LHCN-M2 (cell line): ENCODE measurements at places on chromosomes 16 and 17.

- DNase-seq = no peak
Measured at GRCh38 chr17:68812876-68813584, 142.2 kb downstream of the ABCA8 start.

DNA sequence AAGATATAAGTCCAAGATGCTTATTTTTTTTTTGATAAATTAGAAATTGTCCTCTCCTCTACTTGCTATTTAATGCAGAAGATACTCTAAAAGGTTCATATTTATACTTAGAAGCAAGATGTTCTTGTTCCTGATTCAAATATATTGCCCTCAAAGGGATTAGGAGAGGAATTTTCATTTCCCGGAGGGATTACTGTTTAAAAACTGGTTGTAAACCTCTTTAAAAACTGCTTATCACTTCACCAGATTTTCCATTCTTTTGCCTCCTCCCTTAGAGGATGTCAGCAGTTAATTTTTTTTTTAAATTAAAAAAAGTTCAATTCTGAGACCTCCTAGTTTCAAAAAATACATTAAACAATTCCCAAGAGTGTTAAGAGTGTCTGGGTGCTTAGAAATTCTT is 2.8 kb downstream of the TENT4B start:
- peak; percentile 31 for DNase-seq

DNA sequence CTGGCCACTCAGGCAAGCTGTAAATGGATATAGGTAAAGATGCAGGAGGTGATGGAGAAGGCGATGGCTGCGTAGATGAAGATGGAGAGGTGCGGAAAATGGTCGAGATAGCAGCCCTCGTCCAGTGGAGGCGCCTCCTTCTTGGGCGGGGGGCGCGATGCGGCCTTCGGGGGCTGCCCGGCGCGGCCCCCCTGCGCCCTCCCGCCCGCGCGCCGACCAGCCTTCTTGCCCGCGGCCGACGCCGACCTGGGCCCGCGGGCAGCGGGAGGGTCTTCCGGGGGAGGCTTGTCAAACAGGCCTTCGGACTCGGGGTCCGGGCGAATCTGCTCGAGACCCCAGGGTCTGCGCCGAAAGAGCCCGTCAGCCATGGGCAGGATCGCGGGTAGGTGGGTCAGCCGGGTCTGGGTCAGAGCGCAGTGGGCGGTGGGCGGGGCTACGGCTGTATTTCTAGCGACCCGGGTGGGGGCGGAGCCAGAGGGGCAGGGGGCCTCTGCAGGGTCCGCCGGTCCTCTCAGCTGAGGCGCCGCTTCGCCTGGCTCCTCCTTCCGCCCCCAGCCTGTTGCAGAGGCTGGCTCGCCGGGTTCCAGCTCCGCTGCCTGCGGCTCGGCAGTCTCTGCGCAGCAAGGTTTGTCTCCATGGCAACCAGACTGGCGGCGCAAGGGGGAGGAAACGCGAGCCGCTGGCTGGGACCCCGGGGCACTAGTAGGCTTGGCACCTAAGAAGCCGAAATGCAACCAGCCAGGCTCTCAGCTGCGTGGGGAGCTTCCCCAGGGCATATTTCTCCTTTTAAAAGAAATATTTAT is 14.4 kb downstream of the MIS12 start:
- peak; percentile 67 for DNase-seq

GRCh38 chr16:55465077-55465896 is 13.7 kb upstream of the MMP2 start:
- peak; percentile 71 for DNase-seq

DNA sequence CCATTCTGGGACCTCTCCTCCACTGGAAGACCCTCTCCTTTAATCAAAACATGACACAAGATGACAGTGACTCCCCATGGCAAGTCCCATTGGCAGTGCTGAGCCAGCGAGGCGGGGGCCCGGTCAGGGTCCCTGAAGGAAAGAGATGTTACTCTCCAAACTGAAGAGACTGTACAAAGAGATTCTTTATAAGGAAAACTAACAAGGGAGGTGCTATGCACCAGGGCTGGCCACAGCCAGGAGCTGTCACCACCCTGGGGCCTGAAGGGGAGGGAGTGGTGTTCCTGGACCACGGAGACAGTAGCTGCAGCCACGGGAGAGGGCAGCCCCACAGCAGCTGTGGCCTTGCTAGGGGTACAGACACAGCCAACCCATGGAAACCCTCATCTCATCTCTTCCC is 123.1 kb downstream of the XYLT1 start:
- DNase-seq = no peak

DNA sequence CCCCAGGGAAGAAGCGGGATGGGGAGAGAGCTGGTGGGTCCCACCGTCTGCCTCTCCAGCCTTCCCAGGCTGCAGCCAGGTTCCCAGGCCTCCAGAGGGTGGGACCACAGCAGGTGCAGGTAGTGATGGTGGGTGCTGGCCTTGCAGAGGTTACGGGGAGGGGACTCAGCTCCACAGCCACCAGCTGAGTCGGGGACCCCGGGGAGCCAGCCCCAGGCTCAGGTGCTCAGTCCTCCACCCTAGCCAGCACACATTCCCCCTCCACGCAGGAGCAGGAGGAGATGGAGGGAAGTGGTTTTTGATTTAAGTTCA is 5.0 kb downstream of the TP53I13 start:
- no peak for DNase-seq

- DNase-seq = no peak
Measured at GRCh38 chr16:65515193-65515592, 393.3 kb upstream of the CDH11 start.

- peak; percentile 13 for DNase-seq
Measured at GRCh38 chr16:2149630-2150417, 1.4 kb downstream of the RAB26 start.

GRCh38 chr17:39171933-39172332 is 6.0 kb upstream of the ARL5C start:
- DNase-seq = no peak

DNA sequence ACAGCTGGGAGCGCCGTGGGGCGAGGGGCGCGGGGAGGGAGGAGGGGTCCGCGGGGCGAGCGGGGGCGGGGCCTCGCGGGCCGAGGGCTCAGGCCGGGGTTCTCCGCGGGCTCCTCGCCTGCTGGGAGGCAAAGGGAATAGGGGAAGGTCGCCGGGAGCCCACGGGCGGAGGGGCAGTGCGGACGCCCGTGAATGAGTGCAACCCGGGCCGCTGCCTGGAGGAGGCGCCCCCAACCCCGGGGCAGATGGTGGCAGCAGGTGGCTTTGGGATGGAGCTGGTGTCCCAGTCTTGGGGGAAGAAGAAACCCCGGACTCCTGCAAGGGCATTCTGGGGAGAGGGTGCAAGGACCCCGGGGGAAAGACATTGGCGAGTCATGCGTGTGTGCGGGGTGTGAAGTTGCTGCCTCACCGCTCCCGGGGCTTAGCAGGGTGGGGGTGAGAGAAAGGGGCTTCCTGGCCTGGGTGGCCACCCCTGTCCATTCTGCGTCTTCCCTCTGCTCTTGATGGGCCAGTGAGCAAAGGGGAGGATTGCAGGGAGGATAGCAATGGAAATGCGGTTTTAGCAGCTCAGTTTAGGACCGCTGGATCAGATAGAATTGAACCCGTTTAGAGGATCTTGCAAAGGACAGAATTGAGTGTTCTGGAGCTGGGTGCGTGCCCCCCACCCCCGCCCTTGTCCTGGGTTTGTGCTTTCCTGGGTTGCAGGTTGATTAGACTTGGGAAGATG is 526 bp downstream of the KIAA0513 start:
- no peak for DNase-seq

- no peak for DNase-seq
Measured at GRCh38 chr17:36493956-36494355, 7.5 kb downstream of the ZNHIT3 start.

- DNase-seq = peak; percentile 7
Measured at GRCh38 chr17:27295945-27296344, 2.0 kb downstream of the WSB1 start.

DNA sequence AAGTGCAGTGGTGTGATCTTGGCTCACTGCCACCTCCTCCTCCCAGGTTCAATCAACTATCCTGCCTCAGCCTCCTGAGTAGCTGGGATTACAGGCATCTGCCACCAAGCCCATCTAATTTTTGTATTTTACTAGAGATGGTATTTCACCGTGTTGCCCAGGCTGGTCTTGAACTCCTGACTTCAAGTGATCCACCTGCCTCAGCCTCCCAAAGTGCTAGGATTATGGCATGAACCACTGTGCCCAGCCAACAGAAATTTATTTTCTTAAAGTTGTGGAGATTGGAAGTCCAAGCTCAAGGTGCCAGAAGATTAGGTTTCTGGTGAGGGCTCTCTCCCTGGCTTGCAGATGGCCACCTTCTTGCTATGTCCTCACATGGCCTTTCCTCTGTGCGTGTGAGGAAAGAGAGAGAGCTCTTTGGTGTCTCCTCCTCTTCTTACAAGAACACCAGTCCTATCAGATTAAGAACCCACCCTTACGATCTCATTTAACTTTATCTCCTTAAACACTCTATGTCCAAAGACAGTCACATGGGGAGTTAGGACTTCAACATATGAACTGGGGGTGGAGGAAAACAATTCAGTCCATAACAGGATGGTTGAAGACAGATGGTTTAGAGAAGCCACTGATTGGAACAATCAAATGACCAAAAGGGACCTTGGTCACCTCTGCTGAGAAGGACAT is 31.8 kb downstream of the C16orf82 start:
- DNase-seq = no peak

- no peak for DNase-seq
Measured at GRCh38 chr17:61026818-61027217, 349.2 kb downstream of the BCAS3 start.

DNA sequence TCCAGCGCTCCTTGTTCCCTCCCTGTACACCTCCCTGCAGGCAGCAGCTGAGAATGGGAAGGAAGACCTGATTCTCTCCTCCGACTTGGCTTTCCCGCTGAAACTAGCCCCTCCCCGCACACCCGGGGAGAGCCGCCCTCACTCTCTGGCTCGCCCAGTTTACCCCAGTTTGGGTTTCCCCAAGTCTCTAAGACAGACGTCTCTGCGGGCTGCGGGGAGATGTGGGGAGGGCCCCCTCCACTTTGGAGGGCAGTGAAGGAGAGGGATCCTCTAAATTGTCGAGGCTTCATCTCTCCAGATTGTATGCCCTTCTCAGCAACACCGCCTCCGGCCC is 797 bp downstream of the GRB7 start:
- DNase-seq = no peak

GRCh38 chr16:57635266-57636097 is 7.1 kb downstream of the ADGRG1 start:
- no peak for DNase-seq

DNA sequence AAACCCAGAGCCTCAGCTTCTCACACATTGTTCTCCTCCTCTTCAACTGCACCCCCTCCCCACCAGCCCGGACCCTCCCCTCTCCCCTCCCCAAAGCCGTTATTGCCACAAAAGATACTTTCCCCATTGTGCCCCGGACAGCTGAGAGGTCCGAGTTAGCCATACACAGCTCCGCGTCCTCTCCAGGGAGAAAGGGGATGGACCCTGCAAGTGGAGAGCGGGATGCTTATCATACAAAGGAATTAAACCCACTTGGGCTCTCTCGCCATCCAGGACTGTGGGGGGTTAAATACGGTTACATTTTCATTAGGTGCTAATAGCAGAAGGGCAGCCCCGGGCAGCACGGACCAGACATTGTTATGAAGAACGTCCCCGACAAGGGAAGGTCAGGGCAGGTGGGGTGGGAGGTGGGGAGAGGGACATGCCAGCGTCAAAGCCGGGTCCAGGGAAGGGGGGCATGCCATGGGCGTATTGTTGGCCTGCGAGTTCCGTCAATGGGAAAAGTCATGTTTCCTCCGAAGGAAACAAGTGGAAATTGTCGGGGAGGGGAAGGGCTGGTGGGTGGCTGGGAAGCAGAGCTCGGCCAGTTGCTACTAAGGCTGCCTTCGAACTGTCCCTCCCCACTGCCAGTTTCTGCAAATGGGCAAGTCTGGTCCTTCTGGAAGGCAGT is 99.1 kb downstream of the SOX9 start:
- no peak for DNase-seq

- no peak for DNase-seq
Measured at GRCh38 chr17:79188048-79188447, 113.4 kb downstream of the ENGASE start.

- no peak for DNase-seq
Measured at GRCh38 chr16:20948444-20948843, 47.9 kb downstream of the LYRM1 start.

DNA sequence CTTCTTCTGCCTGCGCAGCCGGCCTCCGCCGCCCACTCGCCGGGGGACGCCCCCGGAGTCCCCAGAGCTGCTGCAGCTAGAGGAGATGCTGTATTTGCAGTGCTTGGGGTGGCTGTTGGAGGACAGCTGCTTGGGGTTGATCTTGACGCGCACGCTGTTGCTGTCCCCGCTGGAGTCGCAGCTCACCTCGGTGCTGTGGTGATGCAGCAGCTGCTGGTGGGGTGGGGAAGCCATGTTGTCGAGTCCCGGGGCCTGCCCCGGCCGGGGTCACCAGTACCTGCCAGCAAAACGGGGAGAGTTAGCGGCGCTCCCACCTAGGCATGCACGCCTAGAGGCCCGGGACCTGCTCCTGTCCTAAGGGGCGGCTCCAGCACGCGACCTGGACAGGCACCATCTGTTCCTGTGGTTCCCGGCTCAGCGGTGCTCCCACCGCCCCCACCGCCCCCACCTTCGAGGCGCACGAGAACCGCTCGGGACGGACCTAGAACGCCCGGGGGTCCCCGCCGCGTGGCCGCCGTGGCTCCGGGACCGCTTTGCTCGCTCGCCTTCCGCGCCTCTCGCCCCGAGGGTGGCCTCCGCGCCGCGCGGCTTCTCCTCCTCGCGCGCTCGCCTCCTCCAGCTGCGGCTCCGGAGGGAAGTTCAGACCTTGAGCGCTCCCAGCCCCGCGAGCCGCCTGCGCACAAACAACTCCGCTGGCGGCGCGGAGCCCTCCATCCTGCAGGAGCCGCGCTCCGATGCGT is 863 bp downstream of the ADCY9 start:
- DNase-seq = peak; percentile 57

GRCh38 chr16:48609652-48610029 is 339 bp downstream of the N4BP1 start:
- DNase-seq = peak; percentile 45

GRCh38 chr16:12059216-12059769 is 82.8 kb downstream of the SNX29 start:
- no peak for DNase-seq

- no peak for DNase-seq
Measured at GRCh38 chr17:8985054-8985701, 19.7 kb upstream of the PIK3R5 start.

- peak; percentile 66 for DNase-seq
Measured at GRCh38 chr16:84175350-84176081, 11.3 kb downstream of the TAF1C start.

- peak; percentile 32 for DNase-seq
Measured at GRCh38 chr16:53089434-53090285, 34.9 kb downstream of the CHD9 start.

GRCh38 chr16:54926166-54926838 is 4.4 kb upstream of the IRX5 start:
- DNase-seq = peak; percentile 74
